ENCODE measurements at places on chromosomes 2 and 18.

- no peak for DNase-seq
These were observed 46.9 kb upstream of the SPATS2L start for GRCh38 chr2:200259577-200259957.

- no peak for DNase-seq
These were observed 149.0 kb upstream of the GLI2 start for GRCh38 chr2:120586507-120587278.

DNA sequence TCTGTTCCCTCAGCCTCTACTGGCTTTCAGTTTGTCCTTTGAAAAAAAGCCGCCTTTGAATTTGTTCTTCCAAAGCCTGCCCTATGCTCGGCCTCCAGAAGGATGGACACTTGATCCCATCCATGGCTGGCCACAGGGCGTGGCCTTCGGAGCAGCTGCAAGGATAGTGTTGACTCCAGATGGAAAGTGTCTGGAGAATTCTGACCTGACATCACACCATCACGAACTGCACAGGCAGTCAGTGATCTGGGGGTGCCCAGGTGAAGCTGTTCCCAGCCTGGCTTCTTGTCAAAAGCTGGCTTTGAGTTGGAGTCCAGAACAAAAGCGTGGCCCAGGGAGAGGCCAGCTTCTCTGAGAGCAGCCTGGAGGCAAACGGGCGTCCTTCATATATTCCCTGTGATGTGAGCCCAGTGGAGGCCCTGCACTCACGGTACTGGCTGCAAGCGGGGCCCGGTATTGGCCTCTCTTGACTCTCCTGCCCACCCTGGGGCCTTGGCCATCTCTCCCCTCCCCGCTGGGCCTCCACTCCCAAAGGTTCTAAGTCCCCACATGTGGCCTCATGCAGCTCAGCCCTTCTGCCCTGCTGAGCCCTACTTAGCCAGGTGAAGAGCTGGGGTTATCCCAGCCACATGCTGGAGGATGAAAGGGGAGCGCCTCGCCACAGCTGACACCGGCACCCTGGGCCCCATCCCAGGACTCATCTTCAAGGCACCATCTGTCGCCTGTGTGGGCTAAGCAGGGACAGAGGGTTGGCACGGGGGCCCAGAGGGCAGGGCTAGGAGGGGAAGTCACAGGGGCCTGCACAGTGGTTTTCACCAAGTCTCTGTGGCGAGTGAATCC is 20.4 kb upstream of the ATOH8 start:
- DNase-seq: no peak

GRCh38 chr2:54999182-54999581 is 51.1 kb downstream of the RTN4 start:
- DNase-seq: peak; percentile 10

DNA sequence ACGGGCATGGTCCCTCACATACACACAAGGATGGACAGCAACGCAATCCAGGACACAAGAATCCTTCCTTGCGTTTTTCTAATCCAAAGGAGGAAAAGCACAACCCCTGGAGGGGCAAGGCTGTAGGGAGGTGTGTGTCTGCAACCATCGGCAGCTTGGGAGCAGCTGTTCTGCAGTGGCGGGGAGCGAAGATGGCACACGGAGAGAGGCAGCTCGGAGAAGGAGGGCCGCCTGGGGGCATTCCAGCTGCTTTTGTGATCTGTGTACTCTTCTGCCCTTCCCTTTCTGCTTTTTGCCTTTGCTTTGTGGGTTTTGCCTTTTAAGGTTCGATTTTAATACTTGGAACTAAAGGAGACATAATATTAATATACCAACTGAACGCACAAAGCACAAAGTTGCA is 137.0 kb upstream of the DNMT3A start:
- no peak for DNase-seq

GRCh38 chr2:98170076-98170475 is 83.1 kb downstream of the VWA3B start:
- no peak for DNase-seq

- DNase-seq: no peak
These were observed 57.6 kb downstream of the SGPP2 start for GRCh38 chr2:222481941-222482340.

GRCh38 chr2:174051741-174052583 is 86.8 kb upstream of the SP3 start:
- DNase-seq: no peak

DNA sequence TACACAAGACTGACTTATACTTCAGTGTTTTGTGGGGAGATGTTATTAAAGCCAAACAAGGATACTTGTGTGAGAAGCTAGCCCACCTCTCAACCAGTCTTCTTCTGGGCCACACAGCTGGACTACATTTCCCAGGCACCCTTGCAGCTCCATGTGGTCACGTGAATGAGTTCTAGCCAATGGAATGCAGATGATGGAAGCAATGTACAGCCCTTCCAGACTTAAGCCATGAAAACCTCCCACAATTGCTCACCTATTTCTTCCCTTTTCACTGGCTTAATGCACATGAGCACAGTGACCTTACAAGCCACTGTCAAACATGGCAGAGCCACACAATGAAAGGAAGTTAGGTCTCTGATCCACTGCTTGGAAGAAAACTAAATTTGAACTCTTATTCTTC is 20.4 kb upstream of the FEZ2 start:
- DNase-seq: no peak

DNA sequence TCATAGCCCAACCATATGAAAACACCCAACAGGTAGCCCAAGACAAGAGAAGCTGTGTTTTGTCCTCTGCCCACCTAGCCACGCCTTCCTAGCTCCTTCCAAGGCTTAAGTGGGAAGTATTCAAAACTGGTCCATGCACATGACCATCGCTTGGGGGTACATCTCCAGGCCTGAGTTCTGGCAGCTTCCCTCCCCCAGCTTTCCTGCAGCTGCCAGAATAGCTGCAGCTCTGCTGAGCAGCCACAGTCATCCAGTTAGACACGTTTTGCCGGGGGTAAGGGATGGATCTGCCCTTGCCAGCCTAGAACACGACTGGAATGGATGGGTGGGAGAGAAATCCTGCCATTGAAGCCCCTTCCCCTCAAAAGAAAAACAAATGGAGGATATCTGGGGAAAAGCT is 166.8 kb downstream of the NRP2 start:
- no peak for DNase-seq

- DNase-seq: no peak
These were observed 171.6 kb upstream of the SETBP1 start for GRCh38 chr18:44509048-44509447.

DNA sequence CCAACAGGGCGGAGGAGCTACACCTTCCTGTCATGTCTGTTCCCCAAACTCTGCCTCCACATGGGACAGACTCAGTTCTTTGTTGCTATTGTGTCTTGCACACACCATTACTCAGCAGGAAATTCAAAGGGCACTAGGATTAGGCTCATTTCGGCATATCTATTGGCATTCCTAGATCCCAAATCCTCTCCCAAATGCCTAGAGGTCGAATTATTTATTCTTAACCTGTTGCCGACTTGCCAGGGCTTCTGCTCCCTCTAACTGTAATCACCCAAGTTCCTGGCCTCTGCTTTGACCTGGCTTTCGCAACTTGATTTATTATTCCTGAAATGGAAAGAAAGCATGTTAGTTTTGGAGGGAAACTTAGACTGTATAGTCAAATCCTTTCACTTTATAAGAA is 67.8 kb upstream of the ST6GAL2 start:
- DNase-seq: no peak

GRCh38 chr18:3397786-3398185 is 52.2 kb upstream of the TGIF1 start:
- no peak for DNase-seq

- no peak for DNase-seq
These were observed 281.1 kb upstream of the POU3F3 start for GRCh38 chr2:104572834-104573233.

DNA sequence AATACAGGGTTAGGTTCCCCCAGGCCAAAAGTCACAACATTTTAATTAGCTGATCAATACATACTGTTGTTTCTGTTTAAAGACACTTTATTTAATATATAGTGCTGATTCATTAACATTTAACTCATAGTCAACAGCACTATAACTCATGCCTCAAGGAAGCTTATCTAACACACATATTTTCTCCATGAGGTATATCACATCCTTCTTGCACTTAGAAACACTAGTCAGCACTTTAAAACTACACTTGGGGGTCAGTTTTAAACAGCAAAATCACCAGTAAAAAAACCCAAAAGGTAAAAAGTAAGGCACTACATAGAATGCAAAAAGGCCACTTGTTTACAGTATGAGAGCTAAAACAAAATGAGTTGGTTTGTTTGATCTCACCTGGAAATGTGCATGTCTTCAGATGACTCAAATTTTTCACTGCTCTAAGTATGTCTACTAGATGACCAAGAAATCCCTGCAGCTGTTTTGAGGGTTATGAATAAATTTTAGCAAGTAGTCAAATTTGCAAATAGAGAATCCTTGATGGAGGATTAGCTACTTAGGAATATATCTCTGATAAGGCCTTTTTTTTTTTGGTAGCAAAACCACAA is 54.1 kb upstream of the EPB41L5 start:
- no peak for DNase-seq

- no peak for DNase-seq
These were observed 254.3 kb downstream of the CAMKMT start for GRCh38 chr2:44615950-44616518.

- no peak for DNase-seq
These were observed 59.7 kb downstream of the ACTR2 start for GRCh38 chr2:65287364-65287763.

DNA sequence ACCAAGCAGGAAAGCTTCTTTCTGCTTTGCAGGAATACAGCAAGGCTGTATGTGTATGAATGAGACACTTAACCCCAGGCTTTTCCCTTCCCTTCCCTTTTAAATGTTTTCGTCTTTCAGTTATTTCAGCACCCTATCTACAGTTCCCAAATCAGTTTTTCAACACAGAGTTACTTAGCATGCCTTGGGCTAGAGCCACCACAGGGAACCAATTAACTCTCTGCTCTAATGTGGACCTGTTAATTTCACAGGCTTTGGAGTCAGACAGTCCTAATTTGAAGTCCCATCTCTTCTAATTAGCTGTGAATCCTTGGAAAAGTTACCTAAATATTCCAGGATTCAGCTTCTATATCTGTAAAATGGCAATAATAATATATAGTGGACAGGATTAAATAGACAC is 89.2 kb upstream of the REG3A start:
- no peak for DNase-seq

GRCh38 chr2:111938392-111938791 is 40.0 kb downstream of the MERTK start:
- no peak for DNase-seq

GRCh38 chr2:44164617-44165016 is 4.1 kb upstream of the PPM1B start:
- DNase-seq: no peak

DNA sequence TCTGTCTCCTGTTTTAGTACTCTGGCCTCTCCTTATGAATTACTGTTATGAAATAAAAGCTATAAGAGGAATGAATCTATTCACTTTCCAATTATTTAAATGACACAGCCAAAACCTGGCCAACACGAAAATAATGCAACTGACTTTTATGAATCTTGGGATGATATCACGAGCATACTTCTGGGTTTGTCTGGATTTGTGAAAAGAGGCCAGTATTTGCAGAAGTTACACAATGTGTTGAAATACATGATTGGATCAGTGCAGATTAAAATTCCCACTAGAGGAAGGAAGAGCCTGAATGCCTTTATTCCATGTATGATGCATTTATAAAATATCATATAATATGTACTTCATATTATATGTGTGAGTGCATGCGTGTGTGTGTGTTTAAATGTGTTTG is 418.2 kb downstream of the GRB14 start:
- DNase-seq: no peak

DNA sequence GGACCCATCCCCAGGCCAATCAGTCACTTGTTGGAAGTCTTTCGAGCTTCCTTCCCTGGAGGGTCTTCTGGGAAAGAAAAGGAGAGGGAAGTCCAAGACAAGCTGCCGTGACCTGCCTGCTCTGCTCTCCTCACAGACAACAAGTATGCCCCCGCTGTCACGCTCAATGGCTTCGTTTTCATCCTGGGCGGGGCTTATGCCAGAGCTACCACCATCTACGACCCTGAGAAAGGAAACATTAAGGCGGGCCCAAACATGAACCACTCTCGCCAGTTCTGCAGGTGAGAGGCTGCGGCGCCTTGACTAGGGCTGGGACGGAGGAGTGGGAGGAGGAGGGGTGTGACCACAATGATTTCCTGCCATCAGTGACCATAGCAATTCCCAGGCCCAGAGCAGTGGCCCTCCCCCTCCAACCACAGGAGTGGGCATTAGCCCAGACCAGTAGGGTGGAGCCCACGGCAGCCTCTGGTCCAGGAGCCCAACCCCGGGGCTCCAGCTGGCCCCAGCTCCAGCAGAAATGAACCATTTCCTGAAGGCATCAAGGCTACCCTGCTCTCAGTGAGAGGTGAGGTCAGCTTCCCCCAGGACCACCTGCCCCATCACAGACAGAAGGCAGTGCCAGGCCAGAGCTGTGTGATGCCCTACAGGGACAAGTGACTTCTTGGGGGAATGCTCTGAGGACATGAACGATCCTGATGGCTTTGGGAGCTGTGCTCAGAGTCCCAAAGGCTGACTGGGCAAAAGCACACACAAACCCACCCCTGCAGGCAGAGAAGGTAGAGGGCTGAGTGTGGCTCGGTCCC is 223.1 kb downstream of the ATAD2B start:
- no peak for DNase-seq

GRCh38 chr2:64677530-64677929 is 23.8 kb upstream of the SERTAD2 start:
- no peak for DNase-seq

DNA sequence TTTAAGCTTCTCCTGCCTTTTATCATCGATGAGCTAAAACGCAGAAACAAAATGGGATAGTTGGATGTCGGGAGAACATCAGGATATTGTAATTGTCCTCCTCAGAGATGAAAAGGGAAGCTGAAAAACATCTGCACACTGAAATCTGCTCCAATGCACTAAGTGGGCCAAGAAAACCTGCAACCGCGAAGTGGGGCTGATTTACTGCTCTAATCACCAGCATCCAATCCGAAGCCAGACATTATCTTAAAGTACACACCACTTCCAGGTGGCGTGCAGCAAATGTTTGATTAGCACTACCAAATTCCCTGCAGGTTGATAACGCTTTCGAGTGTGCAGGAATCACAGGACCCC is 230.3 kb upstream of the SLC14A2 start:
- DNase-seq: no peak

- DNase-seq: no peak
These were observed 68.5 kb downstream of the MYO5B start for GRCh38 chr18:50126471-50126870.

DNA sequence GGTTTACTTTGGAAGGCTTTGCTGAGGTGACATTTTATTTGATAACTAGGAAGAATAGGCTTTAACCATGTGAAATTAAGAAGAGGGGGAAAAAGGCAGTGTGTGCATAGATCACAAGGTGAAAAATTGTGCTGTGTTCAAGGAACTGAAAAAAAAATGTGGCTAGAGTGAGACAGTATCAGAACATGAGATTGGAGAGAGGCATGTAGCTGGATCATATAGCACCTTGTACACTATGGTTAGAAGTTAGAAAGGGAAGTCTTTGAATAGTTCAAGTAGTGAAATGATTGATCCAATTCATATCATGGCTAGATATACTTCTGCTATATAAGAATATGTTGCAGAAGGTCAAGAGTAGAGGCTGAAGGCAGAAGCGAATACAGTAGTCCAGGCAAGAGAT is 12.3 kb upstream of the TNFRSF11A start:
- no peak for DNase-seq

Measured in cerebellar nuclear complex (tissue), 1 donor.